ENCODE measurements at places on chromosomes 6 and 20. TPM values are rescaled to one million over a fixed set of nuclear protein-coding genes. Genes with fewer than 3 reads are reported as not detected.

GRCh38 chr6:19440531-19440930, 396.6 kb upstream of the ID4 start:
- no peak for DNase-seq

GRCh38 chr6:156928126-156928525, 150.9 kb downstream of the ARID1B start:
- DNase-seq: no peak

DNA sequence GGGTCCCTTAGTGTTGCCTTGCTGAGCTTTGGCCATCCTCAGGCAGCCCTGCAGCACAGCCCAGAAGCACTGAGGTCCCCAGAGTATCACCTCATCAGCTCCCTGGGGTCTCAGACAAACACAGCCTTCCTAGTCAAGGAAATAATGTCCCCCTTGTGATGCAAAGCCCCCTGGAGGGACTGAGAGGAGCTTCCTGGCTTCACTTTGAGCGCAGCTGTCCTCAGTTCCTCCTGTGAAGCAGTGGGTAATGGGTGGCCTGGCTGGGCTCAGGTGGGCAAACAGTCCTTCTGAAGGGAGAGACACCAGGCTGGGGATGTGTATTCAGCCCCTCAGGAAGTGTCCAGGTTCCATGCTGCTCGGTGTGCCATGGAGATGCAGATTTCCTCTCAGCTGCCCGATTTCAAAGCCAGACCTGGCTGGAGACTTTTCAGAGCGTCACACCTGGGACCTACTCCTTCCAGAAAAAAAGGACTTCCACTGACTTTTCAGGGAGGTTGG, 79.2 kb upstream of the FOXA2 start:
- DNase-seq: no peak

GRCh38 chr6:149948011-149948410, 6.2 kb downstream of the ULBP2 start:
- DNase-seq: no peak

DNA sequence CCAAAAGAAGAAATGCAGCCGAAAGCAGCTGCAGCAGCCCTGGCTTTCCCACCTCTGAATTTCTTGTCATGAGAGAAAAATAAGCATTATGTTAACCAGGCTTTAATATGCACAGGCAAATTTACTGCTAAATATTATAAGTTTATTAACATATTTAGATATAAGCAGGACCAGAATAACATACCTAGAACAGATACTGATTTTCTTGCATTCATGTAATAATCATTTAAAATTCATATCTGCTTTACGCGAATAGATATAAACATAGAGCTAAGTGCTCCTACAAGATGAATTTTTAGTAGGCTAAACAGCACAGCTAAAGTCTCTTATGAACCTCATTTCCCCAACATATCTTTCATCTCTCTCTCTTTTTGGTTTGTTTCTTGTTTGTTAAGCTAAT, 14.7 kb downstream of the CD93 start:
- DNase-seq: no peak

DNA sequence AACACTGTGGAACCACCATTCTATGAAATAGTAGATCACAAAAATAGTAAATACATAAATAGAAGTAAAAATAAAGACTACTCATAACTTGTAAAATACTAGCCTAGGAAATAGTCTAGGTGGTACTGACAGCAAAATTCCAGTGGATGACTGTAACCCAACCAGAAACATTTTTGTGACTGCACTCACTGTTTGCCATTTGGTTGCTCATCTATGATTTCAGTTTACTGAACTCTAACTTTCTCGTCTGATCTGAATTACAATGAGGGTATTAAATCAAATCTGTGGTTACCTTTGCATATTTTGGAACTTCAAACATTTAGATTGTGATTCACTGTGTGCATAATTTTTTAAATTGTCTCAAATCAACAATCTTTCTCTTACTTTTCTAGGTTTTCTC, 151.1 kb downstream of the KHDC1L start:
- peak; percentile 90 for DNase-seq

GRCh38 chr6:155091756-155092155, 96.6 kb downstream of the TIAM2 start:
- DNase-seq: no peak

Gene MAFB
- total RNA-seq: 2.9 TPM

Gene ACTL10
- total RNA-seq: 1.4 TPM

Gene KIF25
- not detected for total RNA-seq

Gene TEAD3
- total RNA-seq: 75.5 TPM

Data from astrocyte (in vitro differentiated cells and primary cell).